ENCODE measurements at places on chromosomes 3 and 15. TPM values are rescaled to one million over a fixed set of nuclear protein-coding genes. Genes with fewer than 3 reads are reported as not detected.

Gene RAB8B
- total RNA-seq, result 70.4 TPM

DNA sequence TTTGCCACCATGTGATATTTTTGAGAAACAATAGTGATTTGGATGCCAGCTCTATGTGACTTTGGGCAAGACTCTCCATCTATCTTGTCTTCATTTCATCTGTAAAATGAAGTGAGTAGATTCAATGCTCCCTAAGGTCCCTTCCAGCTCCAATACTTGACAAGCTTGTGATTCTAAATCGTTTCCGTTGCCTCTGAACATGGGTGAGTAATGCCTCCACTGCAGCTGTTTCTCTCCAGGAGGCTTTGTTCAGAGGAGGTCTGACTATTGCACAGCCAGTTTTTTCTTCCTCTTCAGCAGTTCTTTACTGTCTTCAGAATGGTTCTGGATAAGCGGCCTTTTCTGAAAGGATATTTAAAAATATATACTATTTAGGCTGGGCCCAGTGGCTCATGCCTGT lies 14.8 kb upstream of the TMOD3 start:
- no peaks in the 10 kb centered on the region for H3K4me1 ChIP-seq
- peaks cover 9% of the 10 kb centered on the region for H3K36me3 ChIP-seq
- no peak for DNase-seq

DNA sequence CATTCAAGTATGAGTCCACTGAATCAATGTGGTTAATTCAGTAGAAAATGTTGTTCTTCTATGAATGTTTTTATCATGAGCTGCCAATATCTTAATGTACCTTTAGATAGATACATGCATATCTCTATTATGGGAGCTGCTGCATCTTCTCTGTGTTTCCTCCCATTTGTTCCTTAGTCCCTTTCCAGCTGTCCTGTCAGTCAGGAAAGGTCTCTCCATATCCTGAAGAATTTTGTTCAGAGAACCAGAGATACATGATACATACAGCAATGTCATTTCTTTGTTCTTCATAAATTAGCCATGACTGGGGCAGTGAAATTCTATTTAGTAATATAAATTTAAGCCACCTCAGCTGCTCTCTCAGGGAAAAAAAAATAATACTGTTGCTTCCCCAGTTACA lies 103.7 kb downstream of the P3H2 start:
- H3K4me3 ChIP-seq, result no peak overlapping the region
- H3K4me1 ChIP-seq, result peaks cover 7% of the 10 kb centered on the region
- no peak overlapping the region for H3K27ac ChIP-seq
- no peaks in the 10 kb centered on the region for H3K27me3 ChIP-seq

- no peaks in the 10 kb centered on the region for H3K36me3 ChIP-seq
- no peak for DNase-seq
- peaks cover 16% of the 10 kb centered on the region for H3K4me1 ChIP-seq
- H3K4me3 ChIP-seq, result no peak overlapping the region
- no peaks in the 10 kb centered on the region for H3K27me3 ChIP-seq
Measured at GRCh38 chr3:111913163-111913763, 54.2 kb downstream of the PHLDB2 start.

DNA sequence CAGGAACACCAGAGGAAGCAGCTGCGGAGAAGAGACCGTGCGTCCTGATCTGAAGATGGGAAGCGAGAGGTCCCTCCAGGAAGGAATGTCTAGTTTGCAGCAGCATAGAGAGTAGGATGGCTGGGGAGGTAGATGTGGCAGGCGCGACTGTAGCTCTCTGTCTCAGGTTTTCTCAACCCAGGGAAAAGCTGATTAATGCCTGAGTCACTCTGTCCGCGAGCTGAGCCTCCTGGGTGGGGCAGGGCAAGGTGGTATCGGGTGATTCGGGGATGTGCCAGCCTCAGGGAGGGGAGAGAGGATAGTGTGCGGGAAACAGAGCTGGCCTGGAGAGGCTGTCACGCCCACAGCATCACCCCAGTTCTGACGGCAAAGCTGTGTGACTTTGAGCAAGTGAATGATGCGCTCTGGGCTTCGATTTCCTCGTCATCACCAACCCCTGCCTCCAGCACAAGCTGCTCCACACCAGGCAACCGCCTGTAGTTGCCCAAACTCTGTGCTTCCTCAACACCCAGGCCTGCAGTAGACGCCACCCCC lies 28.4 kb downstream of the CPN2 start:
- peaks cover 13% of the 10 kb centered on the region for H3K36me3 ChIP-seq
- no peak overlapping the region for H3K27ac ChIP-seq
- no peak for DNase-seq
- no peak overlapping the region for H3K4me3 ChIP-seq
- H3K4me1 ChIP-seq, result no peaks in the 10 kb centered on the region
- H3K27me3 ChIP-seq, result peaks cover 6% of the 10 kb centered on the region

DNA sequence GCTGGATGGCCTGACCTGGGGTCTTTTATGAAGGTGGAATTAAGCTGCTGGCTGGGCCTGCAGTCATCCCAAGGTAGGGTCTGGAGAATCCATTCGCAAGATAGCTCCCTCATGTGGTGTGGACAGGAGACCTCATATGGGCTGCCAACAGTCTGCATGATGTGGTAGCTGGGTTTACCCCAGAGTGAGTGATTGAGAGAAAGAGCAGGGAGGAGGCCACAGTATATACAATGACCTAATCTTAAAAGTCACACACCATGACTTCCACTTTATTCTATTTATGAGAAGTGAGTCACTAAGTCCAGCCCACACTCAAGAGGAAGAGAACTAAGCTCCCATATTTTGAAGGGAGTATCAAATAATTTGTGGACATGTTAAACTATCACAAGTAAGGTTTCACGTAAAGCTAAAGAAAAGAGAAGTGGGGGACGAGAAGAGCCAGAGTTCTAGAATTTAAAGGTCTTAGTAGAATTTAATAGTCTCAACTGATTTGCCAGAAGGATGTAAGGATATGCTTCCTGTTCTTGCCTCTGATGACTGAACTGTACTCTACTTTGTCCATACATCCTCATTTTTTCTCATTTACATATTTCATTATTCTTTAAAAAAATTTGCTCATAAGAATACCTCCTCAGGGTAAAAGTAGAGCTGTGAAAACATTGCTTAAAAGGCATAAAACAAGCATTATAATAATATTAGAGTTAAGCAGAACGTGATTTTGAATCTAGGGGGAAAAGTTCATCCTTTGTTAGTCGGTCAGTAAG lies 184.4 kb downstream of the PEX5L start:
- no peak overlapping the region for H3K4me3 ChIP-seq
- H3K36me3 ChIP-seq, result no peaks in the 10 kb centered on the region
- H3K4me1 ChIP-seq, result no peaks in the 10 kb centered on the region
- no peak overlapping the region for H3K27ac ChIP-seq
- no peaks in the 10 kb centered on the region for H3K27me3 ChIP-seq
- DNase-seq, result no peak

DNA sequence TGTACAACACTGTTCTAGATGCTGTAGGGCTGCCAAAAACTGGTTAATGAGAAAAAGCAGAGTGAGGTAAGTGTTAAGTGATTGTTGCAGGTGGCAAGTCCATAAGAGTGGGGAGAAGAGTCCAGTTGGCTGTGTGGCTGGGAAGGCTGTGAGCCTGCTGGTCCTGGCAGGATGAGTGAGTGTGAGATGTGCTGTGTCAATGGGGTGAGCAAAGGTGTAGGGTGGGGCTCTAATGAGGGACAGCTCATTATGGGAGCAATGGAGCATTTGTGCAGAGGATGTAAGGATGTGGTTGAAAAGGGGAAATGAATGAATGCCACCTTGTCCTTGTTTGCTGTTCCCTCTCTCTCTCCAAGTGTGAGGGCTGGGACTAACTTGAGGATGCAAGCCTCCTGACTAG lies 145.3 kb upstream of the ROPN1 start:
- no peak for DNase-seq
- peaks cover 8% of the 10 kb centered on the region for H3K36me3 ChIP-seq
- peak overlapping the region; percentile 43 for H3K4me3 ChIP-seq
- peaks cover 20% of the 10 kb centered on the region for H3K27me3 ChIP-seq
- H3K27ac ChIP-seq, result peak overlapping the region; percentile 40
- H3K4me1 ChIP-seq, result peaks cover 16% of the 10 kb centered on the region

Gene KIF7
- total RNA-seq, result 9.3 TPM

- H3K27ac ChIP-seq, result no peak overlapping the region
- peaks cover 2% of the 10 kb centered on the region for H3K27me3 ChIP-seq
- H3K36me3 ChIP-seq, result peaks cover 11% of the 10 kb centered on the region
Measured at GRCh38 chr3:101625879-101626278, 51.1 kb downstream of the ZBTB11 start.

DNA sequence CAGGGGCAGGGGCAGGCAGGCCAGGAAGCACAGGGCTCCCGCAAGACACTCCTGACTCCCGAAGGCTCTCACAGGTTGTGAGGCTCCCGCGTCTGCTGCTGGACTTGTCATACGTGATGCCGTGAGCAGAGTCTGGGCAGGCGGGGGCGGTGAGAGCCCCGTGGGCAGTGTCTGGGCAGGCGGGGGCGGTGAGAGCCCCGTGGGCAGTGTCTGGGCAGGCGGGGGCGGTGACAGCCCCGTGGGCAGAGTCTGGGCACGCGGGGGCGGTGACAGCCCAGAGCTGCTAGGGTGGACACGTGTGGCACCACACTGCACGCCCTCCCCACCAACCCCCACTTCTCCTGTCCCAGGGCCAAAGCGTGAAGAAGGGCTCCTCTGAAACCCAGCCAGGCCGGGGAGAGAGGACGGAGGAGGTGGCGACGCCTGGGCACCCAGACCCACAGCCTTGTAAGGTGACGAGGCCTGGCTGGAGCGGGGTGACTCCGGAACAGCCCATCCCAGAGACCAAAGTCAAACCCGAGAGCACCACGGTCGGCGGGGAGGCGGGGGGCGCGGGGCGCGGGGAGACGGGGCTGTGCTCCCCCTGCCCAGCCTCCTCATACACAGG lies 35.0 kb downstream of the TNK2 start:
- peaks cover 1% of the 10 kb centered on the region for H3K4me1 ChIP-seq
- H3K27ac ChIP-seq, result no peak overlapping the region
- H3K27me3 ChIP-seq, result peaks cover 2% of the 10 kb centered on the region
- H3K36me3 ChIP-seq, result no peaks in the 10 kb centered on the region

Gene CAPN3
- 1.8 TPM for total RNA-seq

DNA sequence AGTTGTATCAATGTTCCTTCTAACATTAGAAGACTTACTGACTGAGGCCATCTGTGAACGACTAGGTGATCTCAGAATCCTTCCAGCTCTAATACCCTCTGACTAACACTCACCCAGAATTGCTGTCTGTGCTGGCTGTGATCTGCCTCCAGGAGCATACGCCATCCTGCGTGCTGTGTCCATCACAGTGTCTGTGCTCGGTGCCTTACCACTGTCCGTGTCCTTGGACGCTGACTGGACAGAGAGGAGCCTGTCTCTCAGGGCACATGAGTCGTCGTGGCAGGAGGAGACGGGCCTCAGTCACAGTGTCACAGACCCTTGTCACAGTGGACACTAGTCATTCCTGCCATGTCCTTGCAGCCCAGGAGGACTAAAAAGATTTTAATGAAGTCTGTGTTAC lies 83.1 kb downstream of the LMLN start:
- peak overlapping the region; percentile 33 for H3K27ac ChIP-seq
- peaks cover 4% of the 10 kb centered on the region for H3K27me3 ChIP-seq
- H3K4me1 ChIP-seq, result no peaks in the 10 kb centered on the region
- no peak for DNase-seq
- H3K4me3 ChIP-seq, result no peak overlapping the region

Gene RASSF1
- 27.8 TPM for total RNA-seq

Gene CXCR6
- total RNA-seq, result not detected

Gene NUDT16
- 51.1 TPM for total RNA-seq
